Thyroid gland (tissue), 4 donors: ENCODE measurements at places on chromosomes 16 and 17. TPM values are rescaled to one million over a fixed set of nuclear protein-coding genes. Genes with fewer than 3 reads are reported as not detected.

DNA sequence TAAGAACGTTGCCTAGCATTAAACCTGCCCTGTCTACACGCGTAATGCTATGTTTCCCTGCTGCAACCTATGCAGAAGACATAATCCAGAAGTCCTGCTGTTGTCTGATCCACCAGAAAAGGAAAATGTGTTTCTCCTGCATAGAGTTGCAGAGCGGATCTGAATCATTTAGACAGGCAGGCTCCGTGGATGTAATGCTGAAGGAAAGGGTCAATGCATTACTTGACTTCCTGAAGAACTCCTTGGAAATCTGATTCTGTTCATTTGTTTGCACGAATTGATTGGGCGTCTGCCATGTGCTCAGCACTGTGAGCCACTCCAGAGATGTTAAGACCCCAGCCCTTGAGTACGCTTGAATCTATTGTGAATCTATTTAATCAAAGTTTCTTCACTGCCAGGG lies 83.4 kb downstream of the FOXL1 start:
- no peak for DNase-seq

Gene ADAD2
- 0.24 TPM for total RNA-seq

- no peak for DNase-seq
These were observed 28.0 kb downstream of the NF1 start for GRCh38 chr17:31122746-31123145.

GRCh38 chr16:57009643-57010170 lies 20.4 kb downstream of the NLRC5 start:
- no peak for DNase-seq

GRCh38 chr16:6081320-6081976 lies 983.9 kb upstream of the EEF2KMT start:
- no peak for DNase-seq

DNA sequence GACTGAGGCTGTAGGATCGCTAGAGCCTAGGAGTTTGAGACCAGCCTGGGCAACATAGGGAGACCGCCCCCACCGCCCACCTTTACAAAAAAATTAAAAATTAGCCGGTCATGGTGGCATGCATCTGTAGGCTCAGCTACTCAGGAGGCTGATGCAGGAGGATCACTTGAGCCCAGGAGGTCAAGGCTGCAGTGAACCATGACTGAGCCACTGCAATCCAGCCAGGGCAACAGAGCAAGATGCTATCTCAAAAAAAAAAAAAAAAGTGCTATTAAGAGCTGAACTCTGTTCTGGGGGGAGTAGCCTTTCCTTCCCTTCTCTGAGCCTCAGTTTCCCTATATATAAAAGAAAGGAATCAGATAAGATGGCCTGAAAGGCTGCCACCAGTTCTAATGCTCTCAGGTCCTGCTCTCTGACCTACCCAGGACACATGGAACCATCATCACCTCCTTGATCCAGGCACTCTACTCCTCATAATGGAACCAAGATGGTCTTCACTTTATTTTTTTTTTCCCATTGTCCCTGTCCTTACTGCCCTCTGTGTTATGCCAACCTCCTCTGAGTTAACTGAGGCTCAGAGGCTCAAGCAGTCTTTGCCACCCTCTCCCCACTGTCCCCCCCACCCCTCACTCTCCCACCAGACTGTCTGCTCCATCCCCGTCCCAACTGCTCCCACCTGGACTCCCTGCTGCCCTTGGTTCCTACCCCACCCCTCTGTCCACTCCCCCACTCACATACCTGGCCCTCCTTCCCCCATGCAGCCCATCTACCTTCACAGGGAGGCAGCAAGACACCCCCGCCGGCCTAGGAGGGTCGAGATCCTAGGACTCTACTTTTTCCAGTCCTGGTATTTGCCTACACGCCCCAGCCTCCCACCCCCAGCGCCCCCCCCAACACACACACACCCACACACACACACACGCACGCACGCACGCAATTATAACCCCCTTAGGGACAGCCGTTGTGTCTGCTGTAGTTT lies 23.8 kb upstream of the EIF1 start:
- no peak for DNase-seq

- peak; percentile 90 for DNase-seq
These were observed 14.9 kb downstream of the ELAC2 start for GRCh38 chr17:13002761-13003453.

GRCh38 chr16:68605746-68606145 lies 39.4 kb upstream of the CDH3 start:
- DNase-seq, result no peak

Gene CCDC200
- not detected for total RNA-seq
